ENCODE measurements at places on chromosomes 13 and 19. TPM values are rescaled to one million over a fixed set of nuclear protein-coding genes. Genes with fewer than 3 reads are reported as not detected.

DNA sequence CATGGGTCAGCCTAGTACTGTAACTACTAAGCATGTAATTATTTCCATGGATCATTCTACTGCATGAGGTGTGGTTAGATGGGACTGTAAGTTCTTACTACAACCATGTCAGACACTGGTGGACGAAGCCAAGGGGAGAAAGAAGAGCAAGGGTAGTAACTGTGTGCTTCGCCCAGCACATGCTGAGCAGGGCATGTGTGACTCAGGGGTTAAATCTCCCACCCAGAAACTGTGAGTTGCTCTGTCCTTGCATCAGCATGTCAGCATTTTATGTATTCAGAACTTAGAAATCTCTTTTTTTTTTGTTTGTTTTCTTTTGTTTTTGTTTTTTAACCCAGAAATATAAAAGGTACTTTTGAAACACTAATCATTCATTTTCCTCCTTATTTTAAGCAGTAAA lies 436.6 kb upstream of the KLF12 start:
- H3K27ac ChIP-seq = no peak overlapping the region
- DNase-seq = no peak
- peaks cover 13% of the 10 kb centered on the region for H3K4me1 ChIP-seq
- H3K27me3 ChIP-seq = peaks cover 13% of the 10 kb centered on the region
- H3K4me3 ChIP-seq = no peak overlapping the region

DNA sequence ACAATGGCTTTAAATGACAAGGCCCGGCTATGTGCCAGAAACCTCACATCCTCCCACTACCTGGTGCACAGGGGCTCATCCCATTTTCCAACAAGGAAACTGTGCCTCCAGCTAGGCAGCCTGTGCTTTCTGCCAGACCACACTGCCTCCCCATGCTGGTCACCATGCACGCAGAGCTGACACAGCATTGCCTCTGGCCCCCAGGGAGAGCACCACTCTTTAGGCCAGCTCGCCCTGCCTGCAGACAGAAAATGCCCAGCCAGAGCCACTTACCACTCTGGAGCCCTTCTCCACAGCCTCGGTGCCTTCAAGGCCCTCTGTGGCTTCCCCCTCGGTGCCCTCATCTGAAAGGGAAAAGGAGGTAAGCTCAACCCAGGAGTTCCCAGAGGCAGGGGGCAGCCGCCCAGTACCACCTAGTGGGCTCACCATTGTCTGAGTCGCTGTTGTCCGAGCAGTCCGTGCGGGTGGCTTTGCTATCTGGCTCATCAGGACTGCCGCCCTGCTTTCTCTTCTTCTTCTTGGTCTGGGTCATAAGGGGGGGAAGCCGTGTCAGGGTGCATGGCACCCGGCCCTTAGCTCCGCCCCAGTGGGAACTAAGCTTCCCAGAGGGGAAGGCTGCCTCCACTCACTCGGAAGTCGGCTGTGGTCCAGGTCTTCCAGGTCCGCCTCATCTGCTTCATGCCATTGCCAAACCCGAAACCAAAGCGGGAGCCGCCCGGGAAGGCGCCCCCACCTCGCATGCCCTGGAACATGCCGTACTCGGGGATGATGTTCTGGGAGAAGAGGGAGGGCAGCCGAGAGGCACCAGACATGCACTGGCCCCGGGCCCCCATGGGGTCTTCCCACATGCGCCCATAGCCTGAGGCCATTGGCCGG lies 18.0 kb downstream of the AKAP8L start:
- DNase-seq = no peak
- H3K4me3 ChIP-seq = no peak overlapping the region
- no peaks in the 10 kb centered on the region for H3K4me1 ChIP-seq
- H3K36me3 ChIP-seq = peaks cover 26% of the 10 kb centered on the region
- no peak overlapping the region for H3K27ac ChIP-seq
- H3K27me3 ChIP-seq = no peaks in the 10 kb centered on the region

GRCh38 chr13:39876258-39876657 lies 220.8 kb downstream of the COG6 start:
- H3K27ac ChIP-seq = no peak overlapping the region
- H3K36me3 ChIP-seq = no peaks in the 10 kb centered on the region
- no peaks in the 10 kb centered on the region for H3K27me3 ChIP-seq
- H3K4me1 ChIP-seq = peaks cover 9% of the 10 kb centered on the region

DNA sequence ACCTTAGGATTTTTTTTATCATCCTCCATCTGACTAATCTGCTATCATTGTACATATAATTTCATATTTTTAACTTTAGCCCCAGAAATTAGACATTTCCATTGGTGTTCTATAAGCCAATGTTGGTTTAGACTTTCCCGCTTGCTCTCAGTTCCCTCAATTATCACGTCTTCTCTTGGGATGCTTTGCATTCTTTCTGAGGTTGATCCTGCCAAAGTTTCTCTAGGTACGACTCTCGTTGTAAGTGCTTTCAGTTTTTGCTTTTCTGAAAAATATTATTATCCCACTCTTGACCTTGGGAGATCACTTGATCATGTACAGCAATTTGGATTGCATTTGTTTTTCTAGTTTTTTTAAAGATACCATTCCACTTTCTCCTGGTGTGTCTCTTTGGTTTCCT lies 270.2 kb downstream of the IRS2 start:
- peaks cover 3% of the 10 kb centered on the region for H3K4me1 ChIP-seq
- no peak for DNase-seq
- H3K27me3 ChIP-seq = no peaks in the 10 kb centered on the region
- no peaks in the 10 kb centered on the region for H3K36me3 ChIP-seq
- no peak overlapping the region for H3K27ac ChIP-seq

GRCh38 chr13:36480726-36481427 lies 48.6 kb downstream of the CCNA1 start:
- no peak overlapping the region for H3K4me3 ChIP-seq
- no peaks in the 10 kb centered on the region for H3K4me1 ChIP-seq
- H3K36me3 ChIP-seq = no peaks in the 10 kb centered on the region

- H3K27me3 ChIP-seq = peaks cover 13% of the 10 kb centered on the region
- no peak for DNase-seq
- no peak overlapping the region for H3K27ac ChIP-seq
- no peaks in the 10 kb centered on the region for H3K36me3 ChIP-seq
- H3K4me3 ChIP-seq = no peak overlapping the region
- H3K4me1 ChIP-seq = no peaks in the 10 kb centered on the region
Observed at GRCh38 chr19:8641908-8642547, 11.6 kb downstream of the NFILZ start.

DNA sequence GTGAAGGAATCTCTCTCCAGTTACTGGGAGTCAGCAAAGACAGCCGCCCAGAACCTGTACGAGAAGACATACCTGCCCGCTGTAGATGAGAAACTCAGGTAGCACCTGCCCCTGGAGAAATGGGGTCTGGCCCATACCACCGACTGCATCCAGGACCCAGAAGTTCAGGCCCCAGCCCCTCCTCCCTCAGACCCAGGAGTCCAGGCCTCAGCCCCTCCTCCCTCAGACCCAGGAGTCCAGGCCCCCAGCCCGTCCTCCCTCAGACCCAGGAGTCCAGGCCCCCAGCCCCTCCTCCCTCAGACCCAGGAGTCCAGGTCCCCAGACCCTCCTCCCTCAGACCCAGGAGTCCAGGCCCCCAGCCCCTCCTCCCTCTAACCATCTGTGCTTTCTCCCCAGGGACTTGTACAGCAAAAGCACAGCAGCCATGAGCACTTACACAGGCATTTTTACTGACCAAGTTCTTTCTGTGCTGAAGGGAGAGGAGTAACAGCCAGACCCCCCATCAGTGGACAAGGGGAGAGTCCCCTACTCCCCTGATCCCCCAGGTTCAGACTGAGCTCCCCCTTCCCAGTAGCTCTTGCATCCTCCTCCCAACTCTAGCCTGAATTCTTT lies 3.0 kb downstream of the APOC2 start:
- H3K27me3 ChIP-seq = no peaks in the 10 kb centered on the region
- H3K4me3 ChIP-seq = no peak overlapping the region
- no peaks in the 10 kb centered on the region for H3K36me3 ChIP-seq

- peaks cover 25% of the 10 kb centered on the region for H3K4me1 ChIP-seq
- no peaks in the 10 kb centered on the region for H3K27me3 ChIP-seq
- H3K4me3 ChIP-seq = no peak overlapping the region
- H3K27ac ChIP-seq = no peak overlapping the region
- no peak for DNase-seq
- peaks cover 8% of the 10 kb centered on the region for H3K36me3 ChIP-seq
Observed at GRCh38 chr13:44969551-44970484, 19.5 kb downstream of the NUFIP1 start.

- peak overlapping the region; percentile 97 for H3K27ac ChIP-seq
- H3K4me3 ChIP-seq = peak overlapping the region; percentile 94
- H3K27me3 ChIP-seq = no peaks in the 10 kb centered on the region
- peaks cover 4% of the 10 kb centered on the region for H3K36me3 ChIP-seq
Observed at GRCh38 chr13:52194184-52194868, 34.9 kb upstream of the NEK3 start.

DNA sequence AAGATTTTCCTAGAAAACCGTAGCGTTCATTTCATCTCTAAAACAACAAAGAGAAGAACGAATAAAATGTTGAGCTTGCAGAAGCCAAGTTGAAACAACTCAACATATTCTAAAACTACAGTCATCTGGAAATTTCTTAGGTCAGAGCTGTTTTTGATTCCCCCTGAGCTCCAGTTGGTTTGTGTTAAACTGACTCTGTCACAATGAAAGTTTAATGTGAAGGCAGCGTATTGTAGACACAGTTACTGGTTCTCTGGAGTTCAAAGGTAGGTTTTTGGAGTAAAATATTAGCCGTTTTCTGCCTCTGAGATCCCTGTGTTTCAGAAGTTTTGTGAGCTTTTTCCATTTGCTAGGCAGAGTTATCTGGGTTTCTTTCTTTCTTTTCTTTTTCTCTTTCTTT lies 2.2 kb downstream of the ARHGEF7 start:
- peak overlapping the region; percentile 26 for H3K27ac ChIP-seq
- H3K27me3 ChIP-seq = peaks cover 80% of the 10 kb centered on the region
- peak overlapping the region; percentile 21 for H3K4me3 ChIP-seq
- DNase-seq = no peak
- peaks cover 20% of the 10 kb centered on the region for H3K4me1 ChIP-seq
- H3K36me3 ChIP-seq = no peaks in the 10 kb centered on the region

DNA sequence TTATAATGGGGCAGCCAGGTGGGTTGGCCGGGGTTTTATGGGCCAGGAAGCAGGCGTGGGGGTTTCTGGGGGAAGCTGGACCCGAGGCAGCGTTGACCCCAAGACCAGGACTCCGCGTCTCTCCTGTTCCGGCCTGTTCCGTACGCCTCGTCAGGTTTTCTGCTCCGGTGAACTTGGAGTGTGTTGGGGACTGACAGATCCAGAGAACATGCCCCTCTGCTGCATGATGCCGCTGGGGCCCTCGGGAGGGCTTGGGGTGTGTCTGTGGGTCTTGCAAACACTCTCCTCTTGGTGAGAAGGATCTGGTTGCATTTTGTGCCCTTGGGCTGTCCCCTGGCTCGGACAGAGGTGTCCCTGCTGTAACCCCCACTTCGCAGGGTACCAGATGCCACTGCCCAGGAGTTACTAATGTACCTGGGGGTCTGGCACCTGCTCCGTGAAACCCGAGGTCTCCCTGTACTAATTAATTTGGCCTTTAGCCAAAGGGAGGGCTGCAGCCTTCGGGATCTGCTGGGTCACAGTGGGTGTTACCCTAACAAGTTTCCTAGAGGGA lies 15.6 kb downstream of the KDM4B start:
- no peak overlapping the region for H3K4me3 ChIP-seq
- H3K27ac ChIP-seq = no peak overlapping the region
- no peaks in the 10 kb centered on the region for H3K27me3 ChIP-seq
- peaks cover 49% of the 10 kb centered on the region for H3K4me1 ChIP-seq
- DNase-seq = no peak

DNA sequence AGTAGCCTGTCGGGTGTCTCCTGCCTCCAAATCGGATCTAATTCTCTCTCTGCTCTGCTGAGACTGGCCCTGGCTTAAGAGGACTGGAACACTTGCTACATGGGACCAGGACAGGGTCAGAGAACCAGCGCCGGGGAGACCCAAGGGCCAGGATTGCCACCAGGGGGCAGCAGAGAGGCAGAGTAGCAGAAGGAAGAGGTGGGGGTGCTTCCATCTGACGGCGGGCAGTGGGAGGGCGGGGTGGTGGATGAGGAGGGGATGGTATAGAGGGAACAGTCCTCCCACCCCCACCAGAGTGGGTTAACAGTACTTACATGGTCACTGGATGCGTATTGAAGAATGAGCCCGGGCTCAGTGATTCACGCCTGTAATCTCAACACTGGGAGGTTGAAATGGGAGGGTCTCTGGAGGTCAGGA lies 11.9 kb downstream of the SELENOW start:
- no peaks in the 10 kb centered on the region for H3K27me3 ChIP-seq
- DNase-seq = peak; percentile 87
- H3K4me1 ChIP-seq = peaks cover 6% of the 10 kb centered on the region
- no peak overlapping the region for H3K27ac ChIP-seq
- H3K36me3 ChIP-seq = peaks cover 2% of the 10 kb centered on the region

DNA sequence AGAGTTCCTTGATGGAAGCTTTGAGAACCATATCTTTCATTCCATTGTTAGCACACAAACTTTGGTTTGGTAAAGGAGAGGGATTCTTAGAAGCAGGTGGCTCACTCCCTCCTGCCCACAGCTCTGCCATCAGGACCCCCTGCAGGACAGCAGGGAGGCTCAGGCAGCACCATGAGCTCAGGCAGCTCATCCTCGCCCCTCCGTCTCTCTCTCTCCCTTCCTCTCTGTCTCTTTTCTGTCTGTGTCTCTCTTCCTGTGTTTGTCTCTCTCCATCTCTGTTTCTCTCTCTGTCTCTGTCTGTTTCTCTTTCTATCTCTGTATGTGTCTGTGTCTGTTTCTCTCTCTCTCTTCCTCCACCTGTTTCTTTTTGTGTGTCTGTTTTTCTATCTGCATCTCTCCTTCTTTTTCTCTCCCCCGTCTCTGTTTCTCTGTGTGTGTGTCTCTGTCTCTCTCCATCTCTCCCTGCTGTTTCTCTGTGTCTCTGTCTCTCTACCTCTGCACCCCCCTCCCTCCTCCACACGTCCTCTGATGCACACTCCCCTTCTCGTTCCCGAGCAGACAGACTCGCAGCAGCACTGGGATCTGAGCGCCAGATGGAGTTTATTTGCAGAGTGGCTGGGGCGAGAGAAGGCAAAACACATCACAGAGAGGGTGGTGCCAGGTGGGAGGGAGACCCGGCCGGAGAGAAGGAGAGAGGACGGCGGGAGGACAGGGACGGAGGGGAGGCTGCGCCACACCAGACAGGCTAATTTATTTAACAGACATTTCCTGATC lies 8.7 kb downstream of the SBK2 start:
- peaks cover 8% of the 10 kb centered on the region for H3K27me3 ChIP-seq
- peaks cover 5% of the 10 kb centered on the region for H3K4me1 ChIP-seq
- DNase-seq = no peak
- H3K27ac ChIP-seq = no peak overlapping the region
- H3K36me3 ChIP-seq = no peaks in the 10 kb centered on the region

The GRK1 gene
- 0.41 TPM for total RNA-seq

The ZNF724 gene
- total RNA-seq = 11.7 TPM

The ZSCAN22 gene
- total RNA-seq = 3.7 TPM

The CLEC11A gene
- 34.4 TPM for total RNA-seq

The SLC7A10 gene
- 0.91 TPM for total RNA-seq

Data from mesothelial cell of epicardium (in vitro differentiated cells).